ENCODE measurements at places on chromosomes 4 and X. TPM values are rescaled to one million over a fixed set of nuclear protein-coding genes. Genes with fewer than 3 reads are reported as not detected.

Gene FAT4
- total RNA-seq, result 30.1 TPM

Gene ABLIM2
- total RNA-seq, result under 0.01 TPM

Gene GRIA3
- 0.15 TPM for total RNA-seq

Gene PNMA6F
- not detected for total RNA-seq

Gene CT45A3
- not detected for total RNA-seq

Gene PDGFC
- total RNA-seq, result 16.0 TPM

Measured in epithelial cell of umbilical artery (primary cell).